ENCODE measurements at places on chromosomes 12 and 14.

DNA sequence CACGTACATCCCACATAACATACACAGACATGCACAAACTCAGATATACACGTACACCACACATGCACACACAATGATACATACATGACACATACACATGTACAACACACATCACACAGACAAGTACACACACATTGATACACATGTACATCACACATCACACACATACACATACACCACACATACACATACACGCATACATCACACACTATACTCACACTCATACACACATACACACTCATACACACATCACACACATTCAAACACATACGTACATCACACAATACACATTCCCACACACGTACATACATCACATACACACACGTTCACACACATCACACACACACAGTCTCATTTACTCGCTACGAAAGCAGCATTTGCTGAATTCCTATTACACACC, 4.5 kb downstream of the ZNF605 start:
- no peak for DNase-seq

DNA sequence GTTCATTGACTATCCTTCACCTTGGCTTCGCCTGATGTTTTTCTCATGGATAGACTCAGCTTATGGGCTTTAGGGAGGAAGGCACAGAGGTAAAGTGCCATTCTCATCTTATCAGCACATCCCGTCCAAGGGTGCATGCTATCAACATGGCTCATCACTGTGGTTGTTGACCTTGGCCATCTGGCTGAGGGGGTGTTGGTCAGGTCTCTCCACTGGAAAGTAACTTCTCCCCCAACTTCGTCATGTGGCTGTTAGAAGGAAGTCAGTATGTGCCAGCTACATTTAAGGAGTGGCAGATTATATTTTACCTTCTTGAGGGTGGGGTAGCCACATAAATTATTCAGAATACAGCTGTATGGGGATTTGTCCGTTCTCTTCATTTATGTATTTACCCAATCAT, 68.9 kb downstream of the EML1 start:
- no peak for DNase-seq

GRCh38 chr12:95402096-95402495, 71.9 kb upstream of the METAP2 start:
- DNase-seq: no peak

GRCh38 chr12:77001276-77001675, 64.1 kb downstream of the E2F7 start:
- no peak for DNase-seq

DNA sequence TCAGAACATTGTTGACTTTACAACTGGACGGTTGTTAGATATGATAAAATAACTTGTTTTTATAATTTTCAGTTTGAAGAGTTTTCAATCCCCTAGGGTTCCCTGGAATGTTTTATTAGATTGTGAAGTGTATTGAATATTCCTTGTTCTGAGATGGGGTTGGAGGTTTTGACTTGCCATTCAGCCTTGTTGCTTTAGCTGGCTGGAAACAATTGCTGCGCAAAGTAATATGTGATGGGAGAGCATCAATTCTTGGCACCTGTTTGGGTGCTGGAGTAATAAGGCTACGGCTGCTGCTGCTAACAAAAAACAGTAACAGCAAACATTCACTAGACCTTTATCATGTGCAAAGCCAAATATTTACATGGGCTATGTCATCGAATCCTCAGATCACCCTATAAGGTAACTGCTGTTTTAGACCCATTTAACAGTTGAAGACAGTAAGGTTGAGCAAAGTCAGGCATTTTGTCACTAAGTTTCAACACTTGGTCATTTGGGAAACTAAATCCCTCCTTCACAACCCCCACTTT, 241.0 kb upstream of the TBX3 start:
- no peak for DNase-seq

DNA sequence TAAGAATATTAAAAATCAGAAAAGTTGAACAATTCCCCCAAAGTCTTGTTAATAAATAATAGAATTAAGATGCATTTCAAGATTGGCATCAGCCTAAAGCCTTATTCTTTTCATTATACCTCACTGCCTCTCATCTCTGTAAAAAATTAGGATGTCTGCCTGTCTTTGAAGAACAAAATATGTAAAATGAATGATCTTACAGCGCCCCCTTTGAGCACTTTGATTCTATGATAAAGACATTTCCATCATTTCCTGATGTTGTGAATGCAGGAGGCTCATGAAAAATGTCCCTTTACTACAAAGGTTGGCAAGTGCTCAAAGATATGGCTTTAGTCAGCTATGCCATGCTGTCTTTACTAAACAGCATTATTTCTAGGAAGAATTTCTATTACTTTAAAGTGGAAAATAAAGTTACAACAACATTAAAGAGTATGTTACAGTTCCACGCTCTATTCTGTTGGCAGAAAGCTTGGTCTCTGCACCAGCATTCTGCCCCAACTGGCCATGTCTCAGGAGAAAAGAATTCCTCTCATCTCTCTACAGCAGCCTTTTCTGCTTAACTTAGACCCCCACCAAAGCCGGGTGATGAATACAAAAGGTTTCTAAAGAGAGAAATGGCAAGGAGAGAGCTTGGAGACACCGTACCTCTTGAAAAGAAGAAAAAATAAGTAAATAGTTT, 95.1 kb downstream of the LLPH start:
- DNase-seq: no peak

GRCh38 chr12:46489951-46490388, 117.4 kb upstream of the SLC38A2 start:
- no peak for DNase-seq

All from AG04449 (cell line).